ENCODE measurements at places on chromosomes 1 and 21.

GRCh38 chr1:220750131-220750515, 2.0 kb downstream of the MTARC2 start:
- no peaks in the 10 kb centered on the region for H3K4me1 ChIP-seq
- H3K27ac ChIP-seq, result no peak overlapping the region
- no peaks in the 10 kb centered on the region for H3K36me3 ChIP-seq
- DNase-seq, result no peak

DNA sequence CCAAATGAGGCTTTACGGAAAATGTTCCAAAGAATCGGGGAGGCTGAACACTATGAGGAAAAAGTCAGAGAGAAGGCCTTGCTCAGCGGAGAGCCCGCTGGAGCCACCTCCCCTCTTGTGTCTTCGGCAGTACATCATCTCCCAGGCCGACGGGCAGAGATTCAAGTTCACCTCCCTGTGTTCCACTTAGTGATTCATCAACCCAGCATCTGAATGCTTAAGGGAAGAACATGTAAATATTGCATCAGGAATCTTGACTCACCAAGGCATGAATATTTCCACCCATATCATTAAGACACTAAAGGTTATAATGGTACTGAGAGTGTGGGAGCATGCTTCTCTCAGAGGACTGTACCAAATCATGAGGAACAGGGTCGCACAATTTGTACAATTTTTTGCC, 172.5 kb downstream of the ST6GALNAC5 start:
- H3K36me3 ChIP-seq, result no peaks in the 10 kb centered on the region
- no peak overlapping the region for H3K4me3 ChIP-seq
- no peaks in the 10 kb centered on the region for H3K27me3 ChIP-seq
- no peaks in the 10 kb centered on the region for H3K4me1 ChIP-seq
- no peak overlapping the region for H3K27ac ChIP-seq
- DNase-seq, result no peak

DNA sequence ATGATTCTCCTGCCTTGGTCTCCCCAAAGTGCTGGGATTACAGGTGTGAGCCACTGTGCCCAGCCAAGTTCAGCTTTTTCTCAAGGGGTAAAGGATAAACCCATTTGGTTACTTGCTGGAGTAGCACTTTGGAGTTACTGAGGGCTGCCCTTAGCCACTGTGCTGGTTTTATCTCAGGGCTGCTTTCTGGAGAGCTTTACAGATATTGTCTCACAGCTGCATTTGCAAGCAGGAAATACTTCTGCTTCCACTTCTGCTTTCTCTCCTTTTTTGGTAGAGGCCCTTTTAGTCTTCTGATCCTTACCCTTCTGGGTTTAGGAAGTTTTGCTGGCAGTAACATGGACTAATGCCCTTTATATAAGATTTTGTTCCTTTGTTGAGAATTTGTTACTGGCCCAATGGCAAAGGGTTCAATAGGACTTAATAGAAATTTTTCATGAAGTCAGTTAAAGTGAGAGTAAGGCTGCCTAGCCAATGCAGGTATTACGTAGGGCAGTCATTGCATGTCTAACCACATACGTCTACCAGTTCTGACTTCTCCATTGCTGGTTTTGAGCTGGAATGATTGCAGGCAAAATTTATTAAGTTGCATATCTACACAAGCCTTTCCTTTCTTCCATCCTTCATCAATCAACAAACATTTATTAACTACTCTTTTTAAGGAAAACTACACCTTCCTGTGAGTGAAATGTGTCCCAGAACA, 24.4 kb downstream of the CAP1 start:
- no peaks in the 10 kb centered on the region for H3K27me3 ChIP-seq
- no peak overlapping the region for H3K4me3 ChIP-seq
- H3K36me3 ChIP-seq, result peaks cover 81% of the 10 kb centered on the region
- peak overlapping the region; percentile 75 for H3K27ac ChIP-seq
- DNase-seq, result no peak
- peaks cover 66% of the 10 kb centered on the region for H3K4me1 ChIP-seq

- no peaks in the 10 kb centered on the region for H3K27me3 ChIP-seq
- peaks cover 1% of the 10 kb centered on the region for H3K36me3 ChIP-seq
- no peak for DNase-seq
- H3K4me1 ChIP-seq, result no peaks in the 10 kb centered on the region
- no peak overlapping the region for H3K4me3 ChIP-seq
Measured at GRCh38 chr1:45385302-45385701, 45.1 kb upstream of the MUTYH start.

- H3K4me3 ChIP-seq, result no peak overlapping the region
- H3K36me3 ChIP-seq, result no peaks in the 10 kb centered on the region
- peaks cover 20% of the 10 kb centered on the region for H3K27me3 ChIP-seq
- peak overlapping the region; percentile 8 for H3K27ac ChIP-seq
- DNase-seq, result no peak
Measured at GRCh38 chr1:15328351-15329103, 81.2 kb upstream of the EFHD2 start.

DNA sequence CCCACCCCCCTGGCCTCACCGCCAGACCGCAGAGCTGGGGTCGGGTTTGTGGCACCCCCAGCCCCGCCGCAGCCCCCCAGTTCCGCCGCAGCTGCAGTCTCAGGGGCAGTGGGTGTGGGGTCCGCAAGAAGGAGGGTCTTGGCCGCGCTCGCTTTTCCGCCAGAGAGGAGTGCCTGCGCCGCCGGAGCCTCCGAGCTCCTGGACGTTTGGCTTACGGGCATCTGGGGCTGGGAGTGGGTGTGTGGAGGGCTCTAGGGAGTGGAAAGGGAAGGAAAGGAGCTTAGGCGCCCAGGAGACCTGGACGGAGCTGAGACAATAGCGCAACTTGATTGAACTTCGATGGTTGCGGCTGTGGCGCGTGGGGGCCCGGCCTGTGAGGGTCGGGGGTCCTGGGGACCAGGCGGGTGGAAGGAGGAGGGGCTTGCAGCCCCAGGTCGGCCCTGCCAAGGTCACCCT, 88.8 kb upstream of the IPO9 start:
- peaks cover 22% of the 10 kb centered on the region for H3K27me3 ChIP-seq
- H3K4me1 ChIP-seq, result peaks cover 12% of the 10 kb centered on the region
- H3K4me3 ChIP-seq, result peak overlapping the region; percentile 78
- no peak for DNase-seq
- no peaks in the 10 kb centered on the region for H3K36me3 ChIP-seq

DNA sequence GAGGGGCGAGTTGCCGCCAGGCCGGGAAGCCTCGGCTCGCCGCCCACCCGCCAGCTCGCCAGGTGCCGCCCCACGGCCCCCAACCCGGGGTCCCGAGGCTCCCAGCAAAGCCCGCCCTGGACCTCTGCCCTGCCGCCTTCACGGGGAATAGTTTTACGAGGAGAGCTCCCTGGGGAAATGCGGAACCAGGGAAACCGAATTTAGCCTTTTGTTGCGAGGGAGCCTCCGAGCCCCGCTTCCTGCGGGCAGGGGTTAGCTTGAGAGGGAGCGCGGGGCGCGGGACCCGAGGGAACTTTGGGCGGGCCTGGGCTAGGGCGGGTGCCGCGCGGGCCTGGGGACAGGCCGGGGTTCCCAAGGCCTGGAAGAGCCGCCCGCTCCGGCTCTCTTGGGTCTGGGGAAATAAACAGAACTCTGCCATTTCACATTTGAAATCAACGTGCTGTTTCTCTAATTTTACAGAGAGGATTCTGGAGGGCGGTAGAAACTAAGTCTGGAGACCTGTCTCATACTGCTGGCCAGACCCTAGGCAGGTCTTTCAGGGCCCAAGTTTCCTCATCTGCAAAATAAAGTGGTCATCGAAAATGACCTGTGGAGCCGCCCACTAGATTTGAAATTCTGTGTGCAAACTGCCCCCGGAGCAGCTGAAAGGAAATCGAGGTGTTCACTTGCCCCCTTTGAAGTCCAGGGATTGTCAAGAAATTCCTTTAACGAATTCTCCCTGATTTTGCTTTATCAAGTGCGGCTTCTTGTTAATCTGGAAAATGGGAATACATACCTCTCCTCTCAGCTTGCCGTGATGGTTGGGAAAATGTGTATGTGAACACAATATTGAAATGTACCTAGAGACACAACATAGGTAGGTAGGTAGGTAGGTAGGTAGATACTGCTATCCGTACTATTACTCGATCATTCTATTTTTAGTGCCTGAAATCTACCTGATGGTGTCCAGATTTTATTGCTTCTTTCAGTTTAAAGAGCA, 749 bp upstream of the GLUL start:
- H3K4me3 ChIP-seq, result peak overlapping the region; percentile 85
- peak; percentile 20 for DNase-seq
- H3K27ac ChIP-seq, result no peak overlapping the region
- peaks cover 35% of the 10 kb centered on the region for H3K27me3 ChIP-seq
- peaks cover 30% of the 10 kb centered on the region for H3K4me1 ChIP-seq

- H3K36me3 ChIP-seq, result peaks cover under 1% of the 10 kb centered on the region
- no peaks in the 10 kb centered on the region for H3K4me1 ChIP-seq
- H3K27ac ChIP-seq, result no peak overlapping the region
- no peaks in the 10 kb centered on the region for H3K27me3 ChIP-seq
- H3K4me3 ChIP-seq, result no peak overlapping the region
- DNase-seq, result no peak
Measured at GRCh38 chr1:2103901-2104590, 53.8 kb downstream of the PRKCZ start.

DNA sequence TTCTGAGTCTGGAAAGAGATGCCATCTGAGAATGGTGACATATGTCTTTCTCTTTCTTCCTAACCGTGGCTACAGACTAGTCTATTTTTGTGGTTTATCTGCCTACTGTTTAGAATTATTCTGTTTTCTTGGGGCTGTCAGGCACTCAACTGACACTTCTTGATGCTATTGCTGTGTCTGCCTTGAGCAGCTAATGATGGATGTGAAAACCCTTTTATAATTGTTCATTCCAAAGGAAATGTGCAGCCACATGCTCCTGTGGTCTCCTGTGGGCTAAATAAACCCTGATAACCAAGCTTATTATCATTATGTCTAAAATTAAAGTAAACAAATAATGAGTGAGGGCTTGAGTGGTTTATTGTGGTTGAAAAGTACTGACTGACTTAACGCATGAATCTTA, 52.7 kb upstream of the CXADR start:
- no peak overlapping the region for H3K27ac ChIP-seq
- H3K4me3 ChIP-seq, result no peak overlapping the region
- H3K4me1 ChIP-seq, result no peaks in the 10 kb centered on the region
- H3K36me3 ChIP-seq, result no peaks in the 10 kb centered on the region

DNA sequence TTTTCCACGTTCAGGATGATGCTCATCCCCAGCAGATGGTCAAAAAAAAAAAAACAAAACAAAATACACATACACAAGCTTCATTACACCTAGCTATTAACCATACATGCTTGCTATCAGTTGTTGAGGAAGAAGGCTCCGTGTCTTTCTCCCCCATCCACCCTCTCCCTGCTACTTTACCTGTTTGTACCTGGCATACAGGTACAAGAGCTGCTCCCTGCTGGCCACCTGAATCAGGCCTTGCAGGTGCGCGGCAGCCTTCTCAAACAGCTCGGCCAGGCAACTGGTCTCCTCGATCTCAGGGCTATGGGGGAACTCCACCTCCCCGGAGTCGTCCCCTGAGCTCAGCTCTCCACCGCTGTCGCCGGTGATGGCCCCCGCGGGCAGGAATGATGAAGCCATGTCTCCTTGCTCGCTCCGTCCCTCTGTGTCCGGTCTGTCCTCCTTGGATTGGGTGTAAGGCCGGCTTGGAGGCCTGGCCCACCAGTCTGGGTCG, 464 bp downstream of the ACBD6 start:
- H3K27ac ChIP-seq, result peak overlapping the region; percentile 97
- H3K27me3 ChIP-seq, result no peaks in the 10 kb centered on the region
- DNase-seq, result no peak
- H3K4me1 ChIP-seq, result peaks cover 39% of the 10 kb centered on the region
- H3K4me3 ChIP-seq, result peak overlapping the region; percentile 98
- peaks cover 9% of the 10 kb centered on the region for H3K36me3 ChIP-seq

DNA sequence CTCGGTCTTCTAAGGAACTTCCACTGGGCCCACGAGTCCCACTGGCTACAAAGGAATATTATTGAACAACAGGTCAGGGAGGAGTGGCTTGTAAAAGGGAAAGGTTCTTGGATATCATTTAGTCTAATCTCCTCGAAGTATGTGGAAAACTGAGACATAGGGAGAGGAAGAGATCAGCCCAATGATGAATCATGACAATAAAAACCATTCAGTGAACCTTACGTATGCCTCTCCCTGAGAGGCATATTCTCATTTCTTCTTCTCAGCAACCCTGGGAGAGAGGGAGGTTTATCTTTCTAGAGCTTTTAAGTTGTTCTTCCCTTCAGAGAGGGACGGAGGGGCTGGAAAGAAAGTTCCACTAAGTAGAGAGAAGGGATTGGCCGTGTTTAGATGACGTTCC, 5.3 kb upstream of the MOB3C start:
- no peak overlapping the region for H3K27ac ChIP-seq
- no peak for DNase-seq
- H3K36me3 ChIP-seq, result no peaks in the 10 kb centered on the region
- H3K27me3 ChIP-seq, result no peaks in the 10 kb centered on the region
- H3K4me3 ChIP-seq, result no peak overlapping the region
- H3K4me1 ChIP-seq, result peaks cover 21% of the 10 kb centered on the region

- no peaks in the 10 kb centered on the region for H3K27me3 ChIP-seq
- no peak overlapping the region for H3K4me3 ChIP-seq
- no peak overlapping the region for H3K27ac ChIP-seq
- H3K4me1 ChIP-seq, result no peaks in the 10 kb centered on the region
- no peaks in the 10 kb centered on the region for H3K36me3 ChIP-seq
Measured at GRCh38 chr1:68558321-68559026, 61.6 kb upstream of the DEPDC1 start.

DNA sequence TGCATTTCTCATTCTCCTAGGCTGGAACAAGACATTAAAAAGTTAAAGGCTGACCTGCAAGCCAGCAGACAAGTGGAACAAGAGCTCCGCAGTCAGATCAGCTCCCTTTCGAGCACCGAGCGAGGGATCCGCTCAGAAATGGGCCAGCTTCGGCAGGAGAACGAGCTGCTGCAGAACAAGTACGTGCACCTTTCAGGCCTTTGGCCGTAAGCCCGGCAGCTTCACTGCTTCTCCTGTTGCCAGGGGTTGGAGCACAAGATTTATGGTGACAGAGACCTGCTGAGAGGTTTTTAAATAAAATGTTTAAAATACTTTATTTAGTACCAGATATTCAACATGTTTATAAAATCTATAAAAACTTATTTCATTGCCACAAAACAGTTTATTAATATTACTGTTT, 53.4 kb downstream of the MACO1 start:
- no peak overlapping the region for H3K4me3 ChIP-seq
- DNase-seq, result no peak
- no peaks in the 10 kb centered on the region for H3K27me3 ChIP-seq
- peaks cover 2% of the 10 kb centered on the region for H3K36me3 ChIP-seq
- peaks cover 4% of the 10 kb centered on the region for H3K4me1 ChIP-seq
- H3K27ac ChIP-seq, result no peak overlapping the region

DNA sequence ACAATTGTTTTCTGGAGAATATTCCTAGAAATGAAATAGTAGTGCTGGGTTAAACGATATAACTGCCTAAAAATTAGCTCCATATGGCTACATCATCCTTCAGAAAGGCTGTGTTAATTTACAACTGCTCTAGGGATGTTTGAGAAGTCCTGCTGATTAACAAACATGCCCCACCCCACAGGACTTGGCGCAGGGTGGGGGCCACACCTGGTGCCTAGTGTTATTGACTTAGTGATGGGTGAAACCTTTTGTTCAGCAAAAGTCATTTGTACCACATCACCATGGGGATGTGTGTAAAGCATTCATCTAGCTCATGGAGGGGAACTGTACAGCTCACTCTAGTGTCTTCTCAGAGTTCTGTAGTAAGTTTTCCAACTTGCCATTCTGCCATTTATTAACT, 492.8 kb downstream of the CAMTA1 start:
- H3K27me3 ChIP-seq, result peaks cover 8% of the 10 kb centered on the region
- no peak for DNase-seq
- no peaks in the 10 kb centered on the region for H3K36me3 ChIP-seq
- H3K4me1 ChIP-seq, result no peaks in the 10 kb centered on the region
- H3K27ac ChIP-seq, result no peak overlapping the region
